ENCODE measurements at places on chromosomes 3 and 15. TPM values are rescaled to one million over a fixed set of nuclear protein-coding genes. Genes with fewer than 3 reads are reported as not detected.

The UROC1 gene
- total RNA-seq, result not detected

The RARRES1 gene
- 7.8 TPM for total RNA-seq

The ATP1B3 gene
- total RNA-seq, result 39.8 TPM

The FBXW12 gene
- total RNA-seq, result not detected

The CACNA1D gene
- total RNA-seq, result 1.5 TPM

The SLC12A8 gene
- 28.3 TPM for total RNA-seq

The IL20RB gene
- total RNA-seq, result 0.35 TPM

The CALML4 gene
- total RNA-seq, result 1.3 TPM

The ISLR2 gene
- not detected for total RNA-seq

The MTHFS gene
- total RNA-seq, result 26.7 TPM

The LARP6 gene
- total RNA-seq, result 37.0 TPM

The PLSCR2 gene
- 1.4 TPM for total RNA-seq

The DZIP1L gene
- total RNA-seq, result 21.5 TPM

The NOX5 gene
- not detected for total RNA-seq

The RPN1 gene
- 339 TPM for total RNA-seq

The SNTN gene
- total RNA-seq, result not detected

The HIGD2B gene
- 0.15 TPM for total RNA-seq

The CHAC1 gene
- 10.8 TPM for total RNA-seq

The CFAP161 gene
- total RNA-seq, result not detected

The SLITRK3 gene
- total RNA-seq, result not detected

The ZNF501 gene
- total RNA-seq, result 5.3 TPM

The ASB14 gene
- total RNA-seq, result not detected

The ERICH6 gene
- not detected for total RNA-seq

The ISG20 gene
- 9.4 TPM for total RNA-seq

The BMF gene
- total RNA-seq, result 27.2 TPM

The DTWD1 gene
- total RNA-seq, result 18.1 TPM

The RLBP1 gene
- not detected for total RNA-seq

The AGBL1 gene
- total RNA-seq, result not detected

Measured in renal cortical epithelial cell (primary cell).